NAMALWA (cell line): ENCODE measurements at places on chromosomes 7 and 10.

- DNase-seq = no peak
These were observed 411.1 kb upstream of the MGMT start for GRCh38 chr10:129055986-129056385.

DNA sequence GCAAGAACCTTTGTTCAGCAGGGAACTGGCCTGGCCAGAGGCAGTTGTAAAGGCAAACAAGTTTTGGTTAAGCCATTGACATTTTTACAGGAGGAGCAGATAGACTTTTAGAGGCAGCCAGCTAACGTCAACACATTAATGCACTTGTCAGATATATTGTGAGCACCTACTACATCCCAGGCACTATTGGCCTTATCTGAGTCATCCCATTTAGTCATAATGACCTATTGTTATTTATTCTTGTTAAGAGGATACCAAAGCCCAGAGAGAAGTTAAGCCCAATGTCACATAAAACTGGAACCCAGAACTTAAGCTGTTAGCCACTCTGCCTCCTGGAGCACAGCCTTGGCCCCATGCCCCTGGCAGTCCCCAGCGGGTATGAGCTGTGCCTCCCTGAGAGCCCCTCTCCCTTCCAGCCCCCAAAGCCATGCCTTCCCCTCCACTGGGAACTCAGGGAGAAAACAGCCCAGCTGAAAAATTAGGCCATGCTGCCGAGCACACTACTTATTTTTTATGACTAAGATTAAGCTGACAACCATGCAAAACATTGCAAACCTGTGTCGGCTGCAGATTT is 32.7 kb upstream of the TRIM8 start:
- DNase-seq = no peak

GRCh38 chr10:14485986-14486385 is 155.3 kb upstream of the FRMD4A start:
- DNase-seq = no peak

- DNase-seq = no peak
These were observed 243.2 kb upstream of the SLC26A5 start for GRCh38 chr7:103689255-103689654.

GRCh38 chr7:7201578-7202374 is 19.4 kb downstream of the C1GALT1 start:
- peak; percentile 60 for DNase-seq

DNA sequence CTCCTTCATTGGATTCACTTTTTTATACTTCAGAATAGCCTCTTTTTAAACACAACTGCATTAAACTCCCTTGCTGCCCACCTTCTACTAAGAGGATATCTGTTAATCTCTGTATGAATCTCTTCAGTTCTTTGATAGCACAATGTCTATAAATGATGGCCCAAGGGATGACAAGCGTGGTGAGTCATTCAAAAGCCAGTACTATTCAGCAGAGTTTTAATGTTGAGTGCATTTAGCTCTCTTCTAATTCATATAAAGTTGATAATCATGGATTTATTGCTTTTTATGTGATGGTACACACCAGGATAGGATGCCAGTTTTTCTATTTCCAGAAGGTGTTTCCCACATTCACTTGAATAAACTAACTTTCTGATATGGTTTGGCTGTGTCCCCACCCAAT is 57.4 kb upstream of the HECTD2 start:
- DNase-seq = no peak

GRCh38 chr7:116802746-116803152 is 59.6 kb upstream of the CAPZA2 start:
- DNase-seq = peak; percentile 74

DNA sequence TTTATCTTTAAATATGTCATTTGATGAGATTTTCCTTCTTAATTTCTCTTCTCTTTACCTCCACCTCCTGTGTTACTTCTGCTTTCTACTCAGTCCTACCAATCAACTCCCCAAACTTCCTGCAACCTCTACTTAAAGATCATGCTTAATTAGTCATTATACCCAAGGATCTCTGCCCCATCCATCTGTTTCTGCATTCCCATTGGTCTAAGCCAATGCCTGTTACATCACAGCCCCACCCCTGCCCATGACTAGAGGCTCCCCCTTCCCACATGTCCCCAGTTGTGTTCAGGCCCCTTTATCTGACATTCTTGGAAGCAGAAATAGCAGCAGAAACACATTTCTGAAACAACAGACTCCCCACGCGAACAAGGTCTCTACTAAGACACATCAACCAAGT is 319.1 kb upstream of the NFE2L3 start:
- no peak for DNase-seq

DNA sequence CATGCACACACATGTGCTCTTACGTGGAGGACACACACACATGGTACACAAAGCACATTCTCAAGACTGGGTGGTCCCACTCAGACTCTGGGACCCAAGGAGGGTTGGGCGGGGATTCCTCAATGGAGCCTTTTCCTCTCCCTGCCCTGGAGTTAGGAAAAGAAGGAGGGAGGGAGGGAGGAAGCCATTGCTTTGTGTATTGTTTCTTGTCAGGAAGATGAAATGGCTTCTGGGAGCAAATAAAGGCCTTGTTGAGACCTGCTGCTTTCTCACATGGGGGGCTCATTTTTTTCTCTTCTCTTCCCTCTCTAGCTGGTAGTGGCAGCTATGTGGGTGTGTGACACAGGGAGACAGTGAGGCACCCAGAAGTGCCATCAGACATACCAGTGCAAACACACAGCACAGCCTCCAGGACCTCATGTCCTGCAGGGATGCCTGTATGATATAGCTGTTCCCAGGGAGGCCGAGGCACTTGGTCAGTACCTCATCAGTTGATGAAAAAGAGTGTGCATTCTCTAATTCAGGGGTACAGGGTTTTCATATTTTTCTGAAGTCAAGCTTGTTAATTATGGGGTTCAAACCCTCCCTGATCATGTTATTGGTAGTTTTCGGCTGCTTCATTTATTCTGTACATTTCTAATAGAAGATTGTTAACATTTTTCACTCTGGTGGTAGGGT is 5.7 kb downstream of the AQP1 start:
- DNase-seq = no peak

DNA sequence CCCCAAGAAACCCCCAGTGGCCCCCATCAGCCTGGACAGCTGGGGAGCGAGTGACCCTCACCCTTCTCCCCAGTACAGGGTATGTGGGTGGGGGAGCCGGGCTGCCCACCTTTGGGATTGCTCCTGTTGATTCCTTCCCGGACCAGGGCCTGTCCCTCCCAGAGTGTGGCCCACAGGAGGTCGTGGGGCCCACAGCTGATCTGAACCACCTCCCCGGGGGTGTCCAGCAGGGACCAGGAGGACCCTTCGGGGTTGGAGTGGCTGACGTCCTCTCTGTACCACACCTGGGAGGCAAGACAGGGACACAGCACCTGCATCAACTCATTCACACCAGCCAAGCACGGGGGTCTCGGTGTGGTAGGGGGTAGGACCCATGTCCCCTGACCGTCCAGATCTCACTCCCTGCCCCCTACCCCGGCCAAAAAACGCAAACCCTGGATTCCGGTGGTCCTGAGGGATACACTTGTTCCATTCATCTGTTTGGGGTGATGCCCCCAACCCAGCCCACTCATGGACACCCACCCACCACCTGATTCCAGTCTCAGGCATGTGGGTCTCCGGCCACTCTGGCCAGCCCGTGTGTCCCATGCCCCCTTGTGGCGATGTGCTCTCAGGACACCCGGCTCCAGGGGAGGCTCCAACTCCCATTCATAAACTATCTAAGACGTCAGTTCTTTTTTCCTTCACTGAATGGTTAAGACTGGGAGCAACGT is 10.9 kb downstream of the TECPR1 start:
- peak; percentile 69 for DNase-seq

DNA sequence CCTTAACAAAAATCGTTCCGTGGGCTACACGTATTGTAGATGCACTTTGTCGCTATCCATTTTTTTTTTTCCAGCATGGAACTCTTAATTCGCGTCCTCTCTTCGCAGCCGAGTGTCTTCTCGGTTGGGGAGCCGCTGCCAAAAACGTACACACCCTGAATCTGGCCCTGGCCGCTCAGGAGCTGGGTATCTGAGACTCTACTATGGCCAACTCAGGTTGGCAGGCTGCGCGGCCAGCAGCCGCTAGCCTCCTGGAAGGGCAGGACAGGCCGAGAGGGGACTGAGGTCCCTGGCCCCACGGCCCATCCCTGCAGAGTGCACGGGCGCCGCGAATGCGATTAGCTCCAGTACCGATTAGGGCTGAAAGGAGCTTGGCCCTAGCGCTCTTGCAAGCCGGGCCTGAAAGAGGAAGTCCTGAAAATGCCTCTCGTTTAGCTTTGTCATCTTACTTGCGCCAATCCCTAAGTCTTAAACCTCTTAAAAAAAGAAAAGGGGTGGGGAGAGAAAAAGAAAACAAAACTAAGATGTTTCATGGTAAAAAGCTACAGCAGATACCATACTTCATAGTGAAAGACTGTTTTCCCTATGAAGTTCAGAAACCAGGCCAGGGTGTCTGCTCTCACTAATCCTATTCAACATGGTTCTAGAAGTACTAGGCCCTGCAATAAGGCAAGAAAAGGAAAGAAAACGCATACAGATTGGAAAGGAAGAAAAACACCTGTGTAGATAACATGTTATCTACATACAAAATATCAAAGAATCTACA is 113.2 kb upstream of the RHEB start:
- DNase-seq = peak; percentile 34

DNA sequence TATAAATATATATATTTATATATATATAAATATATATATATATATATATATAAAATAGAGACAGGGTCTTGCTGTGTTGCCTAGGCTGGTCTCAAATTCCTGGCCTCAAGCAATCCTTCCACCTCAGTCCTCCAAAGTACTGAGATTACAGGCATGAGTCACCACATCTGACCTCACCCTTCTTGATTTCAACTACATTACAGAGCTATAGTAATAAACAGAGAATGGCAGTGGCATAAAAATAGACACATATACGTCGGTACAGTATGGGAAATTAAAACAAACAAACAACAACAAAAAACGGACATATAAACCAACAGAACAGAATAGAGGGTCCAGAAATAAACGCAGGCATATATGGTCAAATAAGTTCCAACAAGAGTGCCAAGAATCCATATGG is 77.6 kb upstream of the PPP1R3A start:
- DNase-seq = no peak

DNA sequence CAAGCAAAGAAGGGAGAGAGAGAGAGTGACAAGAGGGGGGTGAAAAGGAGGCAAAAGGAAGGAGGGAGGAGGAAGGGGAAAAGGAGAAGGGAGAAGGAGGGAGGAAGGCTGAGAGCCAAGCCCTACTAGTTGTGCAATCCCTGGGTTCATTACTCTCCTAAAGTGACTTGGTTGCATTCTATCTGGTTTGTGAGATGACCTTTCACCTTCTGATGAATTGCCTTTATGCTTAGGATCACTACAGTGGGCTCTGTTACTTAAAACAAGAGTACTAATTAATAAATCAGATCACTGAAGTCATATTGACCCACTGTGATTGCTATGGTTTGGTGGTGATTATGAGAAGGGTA is 144.9 kb downstream of the KIF20B start:
- DNase-seq = no peak

- no peak for DNase-seq
These were observed 59.1 kb downstream of the AHCYL2 start for GRCh38 chr7:129283936-129284335.

DNA sequence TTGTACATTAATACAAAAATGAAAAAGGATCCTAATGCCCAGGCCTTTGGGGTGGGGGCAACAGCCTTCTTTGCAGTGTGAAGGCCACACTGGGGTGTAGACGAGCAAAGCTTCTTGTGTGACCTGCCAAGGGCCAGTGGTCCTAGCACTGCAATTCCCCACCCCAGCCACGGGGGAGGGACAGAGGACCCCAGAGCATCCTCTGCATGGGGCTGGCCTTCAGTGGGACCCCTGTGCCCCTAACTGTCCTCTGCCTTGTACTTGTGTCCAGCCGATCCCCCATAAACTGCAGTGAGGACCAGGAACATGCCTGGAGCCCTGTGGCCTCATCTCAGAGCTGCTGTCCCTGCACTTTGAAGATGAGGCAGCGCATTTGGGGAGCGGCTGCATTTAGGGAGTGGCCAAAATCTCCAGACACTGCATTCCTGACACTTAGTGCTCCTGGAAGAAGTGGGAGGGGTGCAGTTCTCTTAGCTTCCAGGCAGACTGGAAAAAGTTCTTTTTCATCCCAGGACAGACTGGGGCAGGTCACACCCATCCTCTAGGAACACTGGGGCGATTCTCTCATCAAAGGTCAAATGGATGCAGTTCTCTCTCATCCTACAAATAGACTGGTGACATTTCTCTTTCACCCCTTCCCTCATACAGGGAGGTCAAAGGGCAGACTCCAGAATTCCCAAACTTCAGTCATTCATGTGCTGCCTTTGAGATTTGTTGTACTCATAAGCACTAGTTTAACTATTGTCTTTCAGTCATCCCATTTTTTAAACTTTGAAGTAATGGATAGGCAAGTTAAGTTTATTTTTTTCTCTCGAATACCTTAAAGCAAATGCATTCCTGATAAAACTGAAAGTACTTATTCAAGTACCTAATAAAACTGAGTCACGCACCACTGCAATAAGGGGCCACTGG is 922 bp upstream of the MYO1G start:
- DNase-seq = peak; percentile 64

DNA sequence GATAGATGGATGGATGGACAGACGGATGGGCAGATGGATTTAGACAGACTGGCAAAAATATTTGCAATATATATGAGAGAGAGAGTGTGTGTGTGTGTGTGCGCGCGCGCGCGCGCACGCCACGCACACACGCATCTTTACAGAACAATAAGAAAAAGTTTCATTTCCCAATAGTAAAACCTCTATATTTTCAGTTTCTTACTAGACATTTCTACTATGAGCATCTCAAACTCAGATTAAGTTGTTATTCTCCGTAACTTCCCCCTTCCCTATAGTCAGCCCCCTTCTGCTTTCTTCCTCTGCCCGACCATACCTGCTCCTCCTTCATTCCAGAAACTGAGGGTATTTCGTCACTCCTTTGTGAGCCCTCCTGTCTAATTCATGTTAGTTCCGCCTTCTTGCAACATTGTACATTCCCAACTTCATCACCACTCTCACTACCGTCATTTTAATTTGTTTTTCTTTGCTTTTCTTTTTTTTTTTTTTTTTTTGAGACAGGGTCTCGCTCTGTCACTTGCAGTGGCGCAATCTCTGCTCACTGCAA is 154.4 kb upstream of the SH2B2 start:
- no peak for DNase-seq

- DNase-seq = no peak
These were observed 1.8 kb upstream of the HK1 start for GRCh38 chr10:69276503-69276902.

DNA sequence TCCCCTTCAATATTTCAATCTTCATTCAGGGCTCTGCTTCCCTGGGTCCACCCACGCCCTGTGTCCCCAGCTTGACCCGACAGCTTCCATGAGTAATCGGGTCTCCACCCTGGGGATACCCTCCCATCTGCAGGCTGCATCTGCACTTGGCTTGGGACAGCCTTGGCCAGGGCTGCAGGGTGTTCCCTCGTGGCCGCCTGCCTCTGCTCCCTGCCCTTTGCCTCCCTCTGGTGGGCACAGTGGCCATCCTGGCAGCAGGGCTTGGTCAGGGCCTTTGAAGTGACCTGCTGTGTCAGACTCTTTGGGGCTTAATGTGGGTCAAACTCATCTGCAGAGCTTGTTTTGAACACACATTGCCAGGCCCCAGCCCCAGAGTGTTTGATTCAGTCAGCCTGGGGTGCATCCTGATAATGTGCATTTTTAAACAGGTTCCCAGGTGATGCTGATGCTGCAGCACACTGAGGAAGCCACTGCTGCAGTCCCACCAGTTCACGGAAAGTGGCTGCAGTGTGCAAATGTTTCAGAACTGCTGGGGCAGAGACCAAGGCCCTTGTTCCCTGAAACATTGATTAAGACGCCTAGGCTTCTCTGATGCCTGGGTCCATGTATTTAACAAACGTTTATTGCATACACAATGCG is 80.7 kb upstream of the SEC61G start:
- DNase-seq = peak; percentile 16

GRCh38 chr7:29588212-29588611 is 24.6 kb downstream of the PRR15 start:
- no peak for DNase-seq
